ENCODE measurements at places on chromosomes 4 and X.

GRCh38 chr4:28287831-28288233 is 1427.2 kb downstream of the STIM2 start:
- no peak for DNase-seq

GRCh38 chr4:83152746-83153145 is 38.2 kb upstream of the PLAC8 start:
- DNase-seq, result no peak

- DNase-seq, result no peak
Measured at GRCh38 chrX:153496590-153496959, 1.8 kb downstream of the BGN start.

GRCh38 chr4:83454686-83455085 is 937 bp downstream of the HELQ start:
- no peak for DNase-seq

GRCh38 chr4:184503869-184504300 is 29.5 kb upstream of the IRF2 start:
- DNase-seq, result no peak

DNA sequence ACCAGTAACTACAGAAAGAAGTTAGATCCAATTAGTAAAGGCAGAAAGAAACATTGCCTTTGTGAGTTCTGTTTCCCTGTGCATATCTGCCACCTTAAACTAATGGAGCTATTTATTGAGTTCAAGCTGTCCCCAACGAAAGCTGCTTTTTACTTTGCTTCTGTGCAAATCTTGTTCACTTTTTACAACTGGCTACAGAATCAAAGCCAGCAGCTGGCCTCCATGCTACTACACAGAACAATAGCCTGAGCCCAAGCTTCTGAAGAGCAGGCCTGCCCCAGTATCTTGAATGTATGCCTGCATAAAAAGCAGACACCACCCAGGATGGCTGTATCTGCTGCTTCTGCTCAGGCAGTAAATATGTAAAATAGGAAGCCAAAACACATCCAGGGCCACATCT is 28.1 kb downstream of the ANK2 start:
- DNase-seq, result no peak

GRCh38 chrX:10173331-10173900 is 16.6 kb downstream of the CLCN4 start:
- DNase-seq, result no peak

DNA sequence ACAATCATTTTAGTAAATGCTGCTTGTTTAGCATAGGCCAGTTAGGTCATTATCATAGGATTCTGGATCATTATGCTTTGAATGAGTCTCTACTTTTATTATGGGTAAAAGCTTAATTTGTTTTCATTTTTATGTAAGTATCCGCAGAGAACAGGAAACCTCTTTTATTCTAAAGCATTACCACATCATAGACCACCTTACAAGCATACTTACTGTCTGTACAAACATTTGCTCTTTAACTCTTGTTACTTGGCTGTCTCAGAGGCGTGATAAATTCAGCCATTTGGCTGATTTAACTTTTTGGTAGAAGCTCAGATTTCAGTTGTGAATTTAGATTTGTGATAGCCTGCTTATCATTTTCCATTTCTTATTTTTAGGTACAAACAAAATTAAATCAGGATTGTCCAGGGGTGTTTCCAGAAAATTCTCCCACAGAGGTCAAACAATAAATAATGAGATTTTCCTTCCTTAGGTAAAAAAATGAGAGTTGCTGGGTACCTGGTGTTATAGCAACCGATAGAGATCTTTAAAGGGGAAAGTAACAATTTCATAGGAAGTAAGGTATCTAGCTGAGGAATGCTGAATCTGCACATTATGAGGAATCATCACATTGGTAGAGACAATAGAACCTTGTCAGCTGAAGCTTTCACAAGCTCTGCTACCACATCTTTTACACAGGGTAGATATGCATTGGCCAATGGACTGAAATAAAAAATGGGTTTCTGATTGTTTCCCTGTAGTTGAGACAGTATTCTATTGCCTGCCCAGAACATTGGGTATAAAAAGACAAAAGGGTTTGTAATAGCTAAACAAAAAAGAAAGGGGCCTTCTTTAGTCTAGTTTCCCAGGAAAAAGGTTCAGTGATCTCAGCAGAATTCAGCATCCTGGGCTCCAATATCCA is 62.5 kb downstream of the NDNF start:
- no peak for DNase-seq

DNA sequence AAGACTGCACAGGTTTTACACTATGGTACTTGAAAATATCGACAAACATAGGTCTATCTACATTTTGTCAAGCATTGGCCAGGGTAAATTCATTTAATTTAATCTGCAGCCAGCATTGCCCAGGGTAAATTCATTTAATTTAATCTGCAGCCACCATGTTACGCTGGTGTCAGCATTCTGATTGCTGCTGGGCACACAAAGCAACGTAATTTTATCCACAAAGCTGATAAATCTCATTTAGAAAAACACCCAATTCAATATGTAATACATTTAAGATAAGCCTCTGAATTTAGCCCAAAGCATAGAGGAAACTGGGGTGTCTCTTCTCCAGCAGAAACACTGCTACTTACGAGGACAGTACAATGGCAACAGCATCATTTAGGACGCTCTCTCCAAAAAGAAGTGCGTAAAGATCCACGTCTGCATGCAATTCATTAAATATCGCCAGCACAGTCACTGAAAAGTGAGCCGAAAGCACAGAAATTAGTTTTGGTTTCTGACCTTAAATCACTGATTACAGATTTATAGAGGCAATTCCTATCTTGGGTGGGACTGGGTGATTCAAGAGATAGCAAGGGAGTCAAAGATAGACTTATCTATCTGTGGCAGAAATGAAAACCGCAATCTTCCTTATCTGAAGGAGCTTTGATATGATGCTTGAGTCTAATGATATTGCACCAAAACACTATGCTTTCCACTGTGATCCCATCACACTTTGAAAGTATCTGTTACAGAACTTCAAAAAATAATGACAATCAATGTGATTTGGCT is 88.8 kb downstream of the CHST7 start:
- DNase-seq, result no peak

DNA sequence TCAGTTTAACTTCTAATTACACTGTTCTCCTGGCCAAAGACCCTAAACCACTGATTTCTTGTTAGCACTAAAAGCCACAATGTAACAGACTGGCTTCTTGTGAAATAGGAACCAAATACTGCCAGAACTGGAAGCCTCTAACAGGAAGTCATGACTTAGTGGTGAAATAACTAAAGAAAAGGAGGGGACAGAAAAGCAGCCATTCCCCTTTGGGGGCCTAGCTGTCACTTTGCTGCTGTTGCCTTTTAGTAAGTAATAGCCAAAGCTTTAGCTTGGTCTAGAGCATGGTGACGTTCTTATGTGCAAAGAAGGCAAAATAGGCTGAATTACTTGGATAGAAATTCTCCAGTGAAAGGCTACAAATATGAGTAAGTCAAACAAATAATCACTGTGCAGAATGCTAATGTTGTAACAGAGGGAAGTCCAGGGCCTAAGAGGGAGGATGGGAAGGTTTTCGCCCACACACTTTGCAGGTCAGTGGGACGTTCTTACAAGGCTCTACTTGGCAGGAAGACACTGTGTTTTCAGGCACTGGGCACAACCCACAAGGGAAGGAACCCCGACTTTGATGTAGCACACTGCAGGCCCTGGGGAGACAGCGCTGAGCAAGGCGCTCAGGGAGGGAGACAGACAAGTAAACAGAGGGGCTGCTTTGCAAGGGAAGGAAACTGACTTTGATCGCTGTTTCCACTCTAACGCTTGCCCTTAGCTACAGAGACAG is 16.7 kb downstream of the GAB3 start:
- DNase-seq, result no peak

DNA sequence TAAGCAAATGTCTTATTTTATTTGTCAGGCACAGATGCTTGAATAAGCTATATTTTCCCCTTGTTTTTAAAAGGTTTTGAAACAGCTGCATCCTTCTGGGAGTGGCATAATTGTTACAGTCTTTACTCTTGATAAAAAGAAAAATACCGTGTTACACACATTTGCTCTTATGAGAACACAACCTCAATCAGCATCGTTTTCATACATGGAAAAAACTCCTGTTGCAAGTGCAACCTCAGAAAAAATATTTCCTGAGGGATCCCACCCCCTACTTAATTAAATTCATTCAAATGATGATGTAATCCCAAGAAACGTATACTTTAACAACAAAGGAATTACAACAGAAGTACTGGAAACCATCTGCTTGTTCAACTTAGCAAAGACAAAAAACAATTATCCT is 58.6 kb downstream of the SMAD1 start:
- DNase-seq, result no peak

DNA sequence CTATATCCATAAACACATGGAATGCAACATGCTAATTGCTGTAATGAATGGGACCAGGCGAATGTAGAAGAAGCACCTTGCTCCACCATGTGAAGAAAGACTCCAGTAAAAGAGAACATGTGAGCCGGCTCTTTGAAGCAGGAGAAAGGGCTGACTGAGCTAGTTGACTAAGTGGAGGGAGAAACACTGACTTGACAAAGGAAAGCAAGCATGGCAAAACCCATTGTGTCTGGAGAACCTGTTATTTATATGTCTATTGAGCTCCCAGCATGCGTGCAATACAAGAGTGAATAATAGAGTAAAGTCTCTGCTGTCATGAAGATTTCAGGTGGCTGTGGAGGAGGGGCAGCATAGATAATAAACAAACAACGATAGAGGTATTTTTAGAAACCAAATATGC is 559.9 kb downstream of the RAB28 start:
- DNase-seq, result no peak

DNA sequence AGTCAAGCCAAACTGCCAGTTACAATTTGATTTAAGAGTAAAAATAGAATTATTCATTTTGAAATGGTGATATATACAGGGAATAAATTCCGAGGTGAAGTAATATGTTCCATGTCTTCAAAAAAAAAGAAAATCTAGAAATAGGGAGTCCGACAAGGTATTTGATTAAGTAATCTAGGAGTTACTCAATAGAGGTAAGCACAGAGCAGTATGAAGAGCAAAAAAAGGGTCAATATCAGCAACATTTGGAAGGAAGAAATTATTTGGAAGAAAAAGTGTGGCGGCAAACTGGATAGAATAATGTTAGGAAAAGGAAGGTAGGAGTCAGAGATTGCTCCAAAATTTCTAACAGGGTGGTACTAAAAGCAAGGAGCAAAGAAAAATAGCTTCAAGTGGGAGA is 113.7 kb upstream of the BMP3 start:
- DNase-seq, result no peak

DNA sequence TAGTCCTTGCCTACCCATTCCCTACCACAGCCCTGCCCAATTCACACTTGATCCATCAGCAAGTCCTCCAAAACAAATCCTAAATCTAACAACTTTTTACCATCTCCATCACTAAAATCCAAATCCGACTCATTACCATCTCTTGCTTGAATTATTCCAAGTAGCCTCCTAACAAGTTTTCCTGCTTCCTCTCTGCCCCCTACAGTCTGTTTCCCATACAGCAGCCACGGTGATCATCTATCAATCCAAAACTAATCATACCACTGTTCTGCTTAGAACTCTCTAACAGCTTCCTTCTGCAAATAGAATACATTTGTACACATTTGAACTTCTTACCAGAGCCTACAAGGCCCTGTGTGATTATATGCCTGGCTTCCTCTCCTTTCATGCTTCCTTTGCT is 133.0 kb downstream of the SHROOM4 start:
- DNase-seq, result no peak

DNA sequence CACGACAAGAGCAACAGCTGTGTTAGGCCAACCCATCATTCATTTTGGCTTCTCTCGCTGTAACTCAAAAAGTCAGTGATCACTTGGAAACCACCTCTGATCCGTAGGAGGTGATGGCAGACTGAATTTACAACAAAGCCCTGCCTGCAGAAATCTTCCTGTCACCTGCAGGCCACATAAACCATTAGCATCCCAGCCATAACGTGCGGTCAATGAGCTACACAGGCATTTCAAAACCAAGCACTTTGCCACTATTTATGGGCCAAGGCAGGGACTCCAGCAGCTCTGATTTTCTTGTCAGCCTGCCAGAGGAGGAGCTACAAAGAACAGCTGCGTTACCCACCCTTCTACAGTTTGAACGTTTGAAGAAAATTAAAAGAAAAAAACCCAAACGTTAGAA is 228.1 kb upstream of the PPARGC1A start:
- DNase-seq, result no peak

GRCh38 chr4:47525154-47525819 is 40.2 kb downstream of the ATP10D start:
- DNase-seq, result no peak

GRCh38 chrX:136759968-136760367 is 20.8 kb downstream of the ARHGEF6 start:
- DNase-seq, result no peak

GRCh38 chrX:150459196-150459595 is 96.1 kb downstream of the MAMLD1 start:
- no peak for DNase-seq

- DNase-seq, result no peak
Measured at GRCh38 chr4:114563536-114564315, 34.9 kb upstream of the UGT8 start.

DNA sequence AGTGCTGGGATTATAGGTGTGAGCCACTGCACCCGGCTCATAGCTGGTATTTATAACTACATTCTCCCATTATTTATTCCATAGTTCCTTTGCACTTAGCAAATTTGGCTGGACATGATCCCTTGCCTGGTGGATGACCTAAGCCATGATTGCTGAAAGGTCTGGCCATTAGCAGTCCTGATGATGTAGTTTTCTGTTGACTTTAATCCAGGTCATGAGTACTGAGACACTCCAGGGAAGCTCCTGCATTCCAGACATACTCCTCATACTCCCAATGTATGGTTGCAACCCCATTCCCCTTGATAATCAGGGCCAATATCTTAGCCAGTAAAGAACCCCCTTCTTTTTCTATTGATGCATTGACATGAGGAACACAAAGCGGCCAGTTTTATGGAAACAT is 24.4 kb upstream of the MGST2 start:
- no peak for DNase-seq

GRCh38 chr4:139854668-139855403 is 189.2 kb downstream of the MGST2 start:
- DNase-seq, result no peak

- no peak for DNase-seq
Measured at GRCh38 chrX:151239751-151240150, 63.4 kb downstream of the GPR50 start.
